ENCODE measurements at places on chromosomes 6 and 20. TPM values are rescaled to one million over a fixed set of nuclear protein-coding genes. Genes with fewer than 3 reads are reported as not detected.

ACTR5 gene
- total RNA-seq = 18.4 TPM

ENPP4 gene
- 4.4 TPM for total RNA-seq

EDEM2 gene
- 12.8 TPM for total RNA-seq

BNIP5 gene
- total RNA-seq = not detected

OR12D3 gene
- not detected for total RNA-seq

FRK gene
- 3.9 TPM for total RNA-seq

SLC2A10 gene
- total RNA-seq = 21.6 TPM

DEF6 gene
- total RNA-seq = 23.1 TPM

DAAM2 gene
- 22.1 TPM for total RNA-seq

ADGB gene
- total RNA-seq = not detected

MBOAT1 gene
- 9.6 TPM for total RNA-seq

ARMC2 gene
- total RNA-seq = 11.5 TPM

TMEM170B gene
- total RNA-seq = 2.5 TPM

PSORS1C2 gene
- not detected for total RNA-seq

GPSM3 gene
- 16.2 TPM for total RNA-seq

TSBP1 gene
- not detected for total RNA-seq

TRIM31 gene
- not detected for total RNA-seq

MUCL3 gene
- total RNA-seq = 0.49 TPM

MAPK13 gene
- 21.9 TPM for total RNA-seq

FGD2 gene
- total RNA-seq = 20.4 TPM

PRRT1 gene
- 8.8 TPM for total RNA-seq

SOBP gene
- 13.3 TPM for total RNA-seq

PTK6 gene
- 25.8 TPM for total RNA-seq

TMEM244 gene
- not detected for total RNA-seq

ERVFRD-1 gene
- total RNA-seq = 0.25 TPM

CFAP61 gene
- 1.5 TPM for total RNA-seq

ADAM33 gene
- total RNA-seq = 119 TPM

PNLDC1 gene
- not detected for total RNA-seq

FOXC1 gene
- 9.8 TPM for total RNA-seq

MTO1 gene
- total RNA-seq = 26.0 TPM
